ENCODE measurements at places on chromosomes 11 and 22.
A peak's percentile ranks its signal among the peaks of the same experiment; 100 is the strongest.

- DNase-seq, result no peak
Measured at GRCh38 chr11:114298710-114299109, 2.5 kb downstream of the NNMT start.

DNA sequence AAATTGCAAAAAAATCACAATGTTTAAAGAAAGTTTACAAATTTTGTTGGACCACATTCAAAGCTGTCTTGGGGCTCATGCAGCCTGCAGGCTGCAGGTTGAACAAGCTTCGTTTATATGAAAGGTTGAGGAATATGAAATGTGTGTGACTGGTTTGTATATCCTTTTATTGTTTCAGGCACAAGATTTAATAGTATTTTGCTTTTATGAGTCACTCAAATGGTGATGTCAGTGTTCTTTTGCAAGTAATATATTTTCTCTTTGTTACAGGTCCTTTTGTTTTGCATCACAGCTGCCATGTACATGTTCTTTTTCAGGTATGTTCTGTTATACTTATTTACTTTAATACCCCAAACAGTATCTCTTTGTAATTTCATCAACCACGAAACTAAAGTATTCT, 198.6 kb downstream of the TMEM135 start:
- no peak for DNase-seq

- no peak for DNase-seq
Measured at GRCh38 chr11:70506986-70507385, 108.7 kb downstream of the CTTN start.

DNA sequence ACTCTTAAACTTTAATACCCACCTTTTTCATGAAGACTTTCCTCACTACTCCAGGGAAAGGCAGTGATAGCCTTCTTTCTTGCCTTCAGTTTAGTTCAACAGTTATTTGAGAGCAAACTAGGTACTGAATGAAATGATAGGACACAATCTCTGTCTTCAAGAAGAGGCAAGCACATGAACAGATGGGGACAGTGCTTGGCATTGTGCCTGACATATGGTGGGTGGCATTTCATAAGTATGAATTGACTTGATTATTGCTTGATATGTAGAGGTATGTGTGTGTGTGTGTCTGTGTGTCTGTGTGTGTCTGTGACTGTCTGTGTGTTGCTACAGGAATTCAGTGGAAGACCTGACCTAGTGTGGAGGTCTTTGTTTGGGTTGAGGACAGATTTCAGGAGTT, 504.1 kb downstream of the NELL1 start:
- DNase-seq, result no peak

DNA sequence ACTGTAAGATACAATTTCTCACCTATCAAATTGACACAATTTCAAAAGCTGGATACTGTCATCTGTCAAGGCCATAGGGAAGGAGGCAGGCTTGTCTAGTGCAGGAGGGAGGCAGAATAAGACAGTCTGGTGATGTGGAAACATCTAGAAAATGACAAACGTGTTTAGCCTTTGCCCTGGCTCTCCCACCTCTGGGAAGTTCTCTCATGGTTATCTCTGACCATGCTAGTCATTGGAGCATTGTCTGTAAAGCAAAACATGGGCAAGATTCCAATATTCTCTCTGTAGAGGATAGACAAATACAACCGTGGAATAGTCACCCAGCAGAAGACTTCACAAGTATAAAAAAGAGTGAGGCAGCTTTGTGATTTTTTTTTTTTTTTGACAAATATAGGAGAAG, 9.1 kb upstream of the SERHL2 start:
- DNase-seq, result no peak

- DNase-seq, result peak; percentile 37
Measured at GRCh38 chr11:124917115-124917637, 1.9 kb upstream of the HEPN1 start.

DNA sequence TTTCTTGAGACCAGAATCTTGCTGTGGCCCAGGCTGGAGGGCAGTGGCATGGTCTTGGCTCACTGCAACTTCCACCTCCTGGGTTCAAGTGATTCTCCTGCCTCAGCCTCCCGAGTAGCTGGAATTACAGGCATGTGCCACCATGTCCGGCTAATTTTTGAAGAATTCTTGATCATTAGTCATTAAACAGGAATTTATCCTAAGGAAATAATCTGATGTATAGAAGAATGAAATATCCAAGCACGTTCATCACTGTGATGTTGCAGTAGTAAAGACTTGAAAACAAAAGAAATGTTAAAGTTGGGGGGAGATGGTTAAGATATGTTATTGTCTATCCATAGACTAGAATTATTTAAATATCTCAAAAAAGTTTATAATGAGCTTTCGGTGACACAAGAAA, 23.6 kb downstream of the CBL start:
- DNase-seq, result peak; percentile 30

GRCh38 chr22:46758867-46759290, 3.6 kb upstream of the TBC1D22A start:
- peak; percentile 45 for DNase-seq

GRCh38 chr11:126034039-126034932, 28.4 kb downstream of the CDON start:
- no peak for DNase-seq

GRCh38 chr11:59394186-59394585, 32.0 kb downstream of the OR5A2 start:
- no peak for DNase-seq

GRCh38 chr11:1447845-1448825, 38.4 kb downstream of the MOB2 start:
- no peak for DNase-seq

DNA sequence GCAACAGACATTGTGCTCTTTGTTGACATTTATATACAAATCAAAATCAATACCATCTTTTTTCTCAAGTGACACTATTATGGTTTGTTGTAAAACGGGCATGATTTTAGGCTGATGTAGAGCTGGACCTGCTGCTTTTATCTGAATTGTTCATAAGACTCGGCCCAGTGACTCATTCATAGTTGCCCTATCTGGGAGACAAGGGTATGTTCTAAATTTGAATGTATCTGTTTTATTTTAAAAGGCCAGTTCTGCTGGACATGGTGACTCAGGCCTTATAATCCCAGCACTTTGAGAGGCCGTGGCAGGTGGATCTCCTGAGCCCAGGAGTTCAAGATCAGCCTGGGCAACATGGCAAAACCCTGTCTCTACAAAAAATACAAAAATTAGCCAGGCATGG, 39.3 kb downstream of the CEP295 start:
- no peak for DNase-seq

GRCh38 chr11:1784761-1785650, 21.3 kb upstream of the CTSD start:
- DNase-seq, result no peak

DNA sequence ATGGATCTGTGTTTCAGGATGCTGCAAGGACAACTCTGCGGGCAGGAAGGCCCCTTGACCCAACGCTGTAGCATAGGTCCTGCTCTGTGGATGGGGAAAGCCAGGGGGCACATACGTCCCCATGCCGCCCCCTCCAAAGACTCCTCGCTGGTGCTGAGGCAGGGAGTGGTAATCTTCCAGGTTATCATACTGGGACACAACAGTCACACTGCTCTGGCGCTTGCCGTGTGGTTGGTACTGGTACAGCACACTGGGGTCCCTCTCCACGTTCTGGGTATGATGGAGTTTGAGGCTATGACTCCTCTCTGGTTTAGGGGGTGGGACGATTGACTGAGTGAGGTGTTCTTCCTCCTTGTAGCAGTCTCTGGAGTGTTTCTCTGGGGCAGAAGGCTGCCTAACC, 26.2 kb upstream of the TP53AIP1 start:
- no peak for DNase-seq

GRCh38 chr22:38751422-38752346, 4.1 kb downstream of the SUN2 start:
- no peak for DNase-seq

DNA sequence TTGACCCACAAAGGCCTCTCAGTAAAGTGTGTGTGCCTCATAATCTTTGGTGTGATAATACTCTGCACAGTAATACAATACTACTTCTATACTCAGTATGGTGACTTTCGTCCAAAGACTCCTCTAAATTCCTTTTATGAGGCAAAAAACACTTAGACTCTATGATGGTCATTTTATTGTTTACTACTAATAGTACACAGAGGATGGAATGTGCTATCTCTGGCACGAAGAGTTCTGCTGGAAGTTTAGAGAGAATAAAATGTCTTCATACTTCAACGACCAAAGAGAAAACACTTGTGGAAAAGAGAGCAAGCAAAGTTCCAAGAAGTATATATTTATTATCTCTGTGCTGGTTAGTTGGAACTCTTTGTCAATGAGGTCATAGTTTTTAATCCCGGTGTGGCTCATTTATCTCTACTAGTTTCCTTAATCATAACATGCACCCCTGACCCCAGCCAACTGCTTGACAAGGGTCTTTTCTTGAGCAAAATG, 7.5 kb upstream of the CSTF3 start:
- DNase-seq, result peak; percentile 22

GRCh38 chr11:120532832-120533196, 21.3 kb downstream of the GRIK4 start:
- DNase-seq, result peak; percentile 51

DNA sequence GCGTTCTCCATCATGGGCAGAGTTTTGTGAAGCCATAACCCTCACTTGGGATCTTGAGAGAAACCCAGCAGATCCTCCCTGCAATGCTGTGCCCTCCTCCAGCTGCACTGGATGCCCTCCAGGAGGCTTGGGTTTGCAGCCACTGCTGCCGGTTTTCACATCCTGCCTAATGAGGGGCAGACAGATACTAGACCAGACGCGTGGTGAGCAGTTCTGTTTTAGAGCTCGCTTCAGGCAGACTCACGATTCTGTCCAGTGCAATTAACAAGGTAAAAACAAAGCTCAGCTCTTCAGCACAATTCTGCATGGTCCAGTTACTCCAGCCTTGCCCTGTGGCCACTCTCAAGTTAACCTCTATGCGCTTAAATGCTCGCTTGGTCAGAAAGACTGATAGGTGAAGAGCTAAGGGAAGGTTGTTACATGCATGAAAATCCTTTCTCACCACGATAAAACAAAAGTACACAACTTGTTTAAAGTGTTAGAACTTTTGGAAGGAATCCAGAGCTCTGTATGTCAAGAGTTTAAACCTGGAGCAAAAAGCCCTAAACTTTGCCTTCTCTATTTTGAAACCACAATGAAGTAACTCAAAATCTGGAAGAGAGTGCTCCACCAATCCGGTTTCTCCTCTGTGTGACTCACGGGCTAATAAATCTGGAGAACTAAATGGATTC, 292.3 kb upstream of the FAT3 start:
- DNase-seq, result peak; percentile 81

GRCh38 chr11:114059278-114059983, at the start of gene ZBTB16:
Gene ZBTB16 (plus strand): TSS chr11:114059711. CDS start chr11:114063301, 3,590 bp downstream.
- no peak for DNase-seq

DNA sequence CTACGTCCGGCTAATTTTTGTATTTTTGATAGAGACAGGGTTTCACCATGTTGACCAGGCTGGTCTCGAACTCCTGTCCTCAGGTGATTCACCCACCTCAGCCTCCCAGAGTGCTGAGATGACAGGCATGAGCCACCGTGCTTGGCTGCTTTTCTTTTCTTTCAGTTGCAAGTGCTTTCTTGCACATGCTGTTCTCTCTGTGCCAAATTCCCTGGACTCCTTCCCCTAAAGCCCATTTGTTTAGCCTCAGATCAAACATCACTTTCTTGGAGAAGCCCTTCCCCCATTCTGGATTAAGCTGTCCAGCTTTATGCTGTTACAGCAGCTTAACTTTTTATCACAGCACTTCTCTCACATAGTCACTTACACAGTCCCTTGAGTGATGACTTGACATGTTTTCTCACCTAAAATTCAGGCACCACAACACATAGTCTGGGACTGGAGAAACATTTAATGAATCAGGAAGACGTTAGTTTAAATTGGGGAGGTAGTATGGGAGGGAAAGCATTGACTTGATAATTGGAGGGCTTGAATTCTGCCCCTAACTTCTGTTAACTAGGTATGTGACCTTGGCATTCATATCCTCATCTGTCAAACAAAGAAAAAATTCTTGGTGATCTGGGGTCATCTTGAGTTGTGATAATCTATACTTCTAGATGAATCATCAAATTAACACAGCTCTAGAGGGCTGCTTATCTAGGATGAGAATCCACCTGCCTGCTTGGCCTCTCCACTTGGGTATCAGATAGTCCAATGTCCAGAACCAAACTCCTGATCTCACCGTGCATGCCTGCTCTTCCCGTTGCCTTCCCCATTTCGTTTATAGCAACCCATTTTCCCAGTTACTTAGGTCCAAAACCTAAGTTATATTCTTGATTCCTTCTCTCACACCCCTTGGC, 18.4 kb downstream of the ACO2 start:
- DNase-seq, result no peak

DNA sequence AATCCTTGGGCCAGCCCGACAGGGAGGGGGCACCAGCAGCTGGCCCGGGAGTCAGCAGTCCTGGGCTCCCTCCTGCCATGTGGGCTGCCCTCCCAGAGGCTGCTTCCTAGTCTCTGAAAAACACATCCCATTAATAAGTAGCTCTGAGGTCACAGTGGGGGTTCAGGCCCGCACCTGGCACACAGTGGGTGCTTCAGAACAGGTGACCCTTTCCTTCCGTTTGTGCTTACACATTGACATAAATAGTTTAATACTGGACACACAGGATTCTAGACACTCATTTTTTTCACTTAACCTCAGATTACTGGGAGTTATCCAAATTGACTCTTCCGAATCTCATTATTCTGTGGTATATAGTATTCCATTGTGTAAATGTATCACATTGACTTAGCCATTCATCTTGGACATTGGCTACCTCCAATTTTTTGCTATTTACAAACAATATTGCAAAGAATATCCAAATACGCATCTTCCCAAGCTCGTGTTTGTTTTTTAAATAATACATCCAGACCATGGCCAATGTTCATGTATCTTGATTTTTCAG, 474 bp upstream of the CHADL start:
- no peak for DNase-seq

GRCh38 chr11:108483163-108483562, 15.0 kb downstream of the POGLUT3 start:
- DNase-seq, result peak; percentile 4

- DNase-seq, result no peak
Measured at GRCh38 chr22:49533886-49534285, 293.8 kb downstream of the BRD1 start.

- no peak for DNase-seq
Measured at GRCh38 chr22:49367041-49367697, 460.5 kb downstream of the BRD1 start.

DNA sequence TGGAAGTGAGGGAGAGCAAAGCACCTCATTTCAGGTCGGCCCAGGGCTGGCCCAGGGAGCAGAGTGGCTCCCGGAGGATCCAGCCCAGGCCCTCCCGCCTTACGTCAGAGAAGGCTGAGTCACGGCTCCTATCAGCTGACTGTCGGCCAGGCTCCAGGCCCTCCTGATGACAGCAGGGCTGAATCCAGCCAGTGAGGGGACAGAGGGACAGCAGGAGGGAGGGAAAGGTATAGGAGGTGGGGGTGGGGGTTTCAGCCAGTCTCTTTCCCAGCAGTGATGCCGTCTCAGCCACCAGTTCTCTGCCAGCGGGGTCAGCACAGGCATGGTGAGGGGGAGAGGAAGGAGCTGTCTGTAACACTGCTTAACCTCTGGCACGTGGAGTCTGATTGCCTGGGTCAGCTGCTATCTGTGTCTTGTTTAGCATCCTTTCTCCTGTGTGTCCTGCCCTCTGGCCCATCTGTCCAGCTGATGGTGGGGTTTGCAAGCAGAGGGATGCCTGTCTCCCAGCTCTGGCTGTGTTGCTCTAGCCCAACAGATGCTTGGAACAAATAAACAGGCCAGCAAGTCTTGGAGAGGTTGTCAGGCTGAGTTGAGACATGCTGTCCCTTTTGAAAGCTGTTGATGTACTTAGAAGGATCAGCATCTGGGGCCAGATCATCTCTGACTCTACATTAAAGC, 74.0 kb downstream of the ADAMTS15 start:
- DNase-seq, result peak; percentile 89

- peak; percentile 14 for DNase-seq
Measured at GRCh38 chr11:112886434-112887370, 74.5 kb upstream of the NCAM1 start.
